ENCODE measurements at places on chromosomes 1 and 21.

GRCh38 chr1:171680339-171680738 lies 27.9 kb upstream of the MYOC start:
- DNase-seq: no peak

DNA sequence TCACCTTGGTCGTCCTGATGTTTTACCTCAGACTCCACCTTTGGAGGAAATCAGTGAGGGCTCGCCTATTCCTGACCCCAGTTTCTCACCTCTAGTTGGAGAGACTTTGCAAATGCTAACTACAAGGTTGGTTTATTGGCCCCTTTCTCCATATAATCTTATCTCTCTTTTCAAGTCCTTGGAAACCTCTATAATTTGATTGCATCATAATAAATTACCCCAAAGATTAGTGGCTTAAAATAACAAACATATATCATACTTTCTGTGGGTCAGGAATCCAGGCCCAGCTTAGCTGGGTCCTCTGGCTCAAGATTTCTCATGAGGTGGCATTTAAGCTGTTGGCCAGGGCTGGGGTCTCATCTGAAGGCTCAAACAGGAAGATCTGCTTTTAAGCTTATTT lies 12.1 kb upstream of the PSMD4 start:
- DNase-seq: no peak

DNA sequence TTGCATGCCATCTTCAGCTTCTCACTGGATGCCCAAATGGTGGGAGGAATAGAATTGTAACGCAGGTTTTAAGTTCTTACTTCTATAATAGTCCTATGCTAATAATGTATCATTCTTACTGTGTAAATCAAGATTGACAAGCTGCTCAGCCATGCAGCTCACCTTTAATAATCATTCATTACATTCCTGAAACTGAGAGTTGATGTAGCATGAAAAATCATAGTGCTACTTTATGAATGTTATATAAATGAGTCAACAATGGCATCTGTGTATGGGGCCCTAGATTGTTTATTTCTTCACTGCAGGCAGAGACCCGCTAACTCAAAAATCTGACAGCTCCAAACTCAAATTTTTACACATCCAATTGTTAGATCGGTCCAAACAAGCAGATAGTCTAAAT lies 34.4 kb downstream of the FH start:
- no peak for DNase-seq

- DNase-seq: no peak
Measured at GRCh38 chr1:201791779-201792173, 37.2 kb upstream of the IPO9 start.

DNA sequence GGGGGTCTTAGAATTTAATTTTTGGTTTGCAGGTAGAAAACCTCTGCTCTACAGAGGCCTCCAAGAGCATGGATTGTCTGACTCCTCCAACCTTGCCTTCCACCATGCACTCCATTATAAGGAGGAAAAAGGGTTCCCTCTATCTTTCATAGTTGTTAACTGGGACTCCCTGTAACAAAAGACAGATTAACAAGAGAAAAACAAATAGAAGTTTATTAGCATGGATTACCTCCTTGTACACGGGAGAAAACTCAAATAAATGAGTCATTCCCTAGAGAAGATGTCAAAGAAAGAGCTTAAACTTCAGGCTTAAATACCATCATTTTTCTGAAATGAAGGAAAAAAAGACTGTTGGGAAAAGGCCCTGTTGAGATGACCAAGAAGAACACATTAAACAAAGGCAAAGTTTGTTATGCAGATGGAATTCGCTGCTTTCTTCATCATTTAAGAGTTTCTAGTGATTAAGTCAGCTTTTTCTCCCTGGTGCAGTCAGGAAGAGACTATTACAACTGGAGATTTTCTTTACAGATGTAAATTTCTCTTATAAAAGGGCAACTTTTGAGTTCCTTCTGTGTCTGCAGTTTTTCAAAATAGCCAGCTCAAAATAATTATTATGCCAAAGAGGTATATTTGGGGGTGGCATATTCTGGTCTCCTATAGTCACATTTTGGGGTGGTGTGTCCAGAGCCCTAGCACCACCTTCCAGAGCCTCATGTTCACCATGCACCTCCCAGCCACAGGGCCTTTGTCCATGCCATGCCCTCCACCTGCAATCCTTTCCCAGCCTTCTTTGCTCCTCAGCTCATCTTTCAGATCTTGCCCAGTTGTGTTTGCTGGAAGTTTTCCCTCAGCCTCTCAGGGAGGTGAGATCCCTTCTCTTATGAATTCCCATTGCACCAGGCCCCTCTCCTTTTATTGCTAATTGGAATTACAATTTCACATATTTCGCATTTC lies 63.1 kb upstream of the KLHDC7A start:
- DNase-seq: no peak

DNA sequence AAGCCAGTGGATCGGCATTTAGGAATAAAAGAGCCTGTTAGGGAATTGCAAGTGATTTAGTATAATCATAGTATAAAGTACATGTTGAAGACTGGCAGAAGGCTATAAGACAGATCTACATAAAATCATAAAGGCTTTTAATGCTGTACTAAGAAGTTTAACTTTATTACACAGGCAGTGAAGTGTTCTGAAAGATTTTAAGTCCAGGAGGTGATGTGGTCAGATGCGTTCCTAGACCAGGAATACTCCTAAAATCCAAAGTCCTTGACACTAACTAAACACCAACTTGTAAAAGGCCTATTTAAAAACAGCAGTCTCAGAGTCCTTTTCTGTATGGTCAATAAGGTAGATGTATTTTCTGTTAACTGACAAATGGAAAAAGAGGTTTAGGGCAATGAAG lies 57.0 kb downstream of the KIFAP3 start:
- DNase-seq: no peak

DNA sequence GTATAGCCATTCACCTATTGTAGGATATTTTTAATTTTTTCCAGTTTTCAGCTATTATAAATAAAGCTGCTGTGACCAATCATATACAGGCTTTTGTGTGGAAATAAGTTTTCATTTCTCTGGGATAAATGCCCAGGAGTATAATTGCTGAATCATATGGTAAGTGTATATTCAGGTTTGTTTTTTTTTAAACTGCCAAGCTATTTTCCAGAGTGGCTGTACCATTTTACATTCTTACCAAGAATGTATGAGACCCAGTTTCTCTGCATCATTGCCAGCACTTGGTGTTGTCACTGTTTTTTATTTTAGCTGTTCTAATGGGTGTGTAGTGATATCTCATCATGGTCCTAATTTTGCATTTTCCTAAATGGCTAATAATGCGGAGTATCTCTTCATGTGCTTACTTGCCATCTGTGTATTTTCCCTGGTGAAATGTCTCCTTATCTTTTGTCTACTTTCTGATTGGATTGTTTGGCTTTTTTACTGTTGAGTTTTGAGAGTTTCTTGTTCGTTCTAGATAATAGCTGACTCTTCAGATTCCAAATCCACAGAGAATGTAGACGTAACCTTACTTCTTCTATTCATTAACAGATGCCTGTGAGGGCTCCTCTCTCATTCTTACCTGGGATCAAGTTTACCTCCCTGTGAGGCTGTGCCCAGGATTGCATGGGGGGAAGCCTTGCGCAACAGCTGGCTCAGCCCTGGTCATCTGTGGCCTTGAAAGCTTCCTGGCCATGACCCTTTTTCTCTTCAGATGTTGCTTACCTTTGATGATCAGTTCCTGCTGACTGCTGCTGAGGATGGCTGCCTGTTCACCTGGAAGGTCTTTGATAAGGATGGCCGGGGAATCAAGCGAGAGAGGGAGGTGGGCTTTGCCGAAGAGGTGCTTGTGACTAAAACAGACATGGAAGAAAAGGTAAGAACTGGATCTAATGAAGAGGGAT lies 42.6 kb downstream of the CFAP57 start:
- DNase-seq: no peak

GRCh38 chr21:25107708-25108107 lies 499.6 kb downstream of the MRPL39 start:
- no peak for DNase-seq

DNA sequence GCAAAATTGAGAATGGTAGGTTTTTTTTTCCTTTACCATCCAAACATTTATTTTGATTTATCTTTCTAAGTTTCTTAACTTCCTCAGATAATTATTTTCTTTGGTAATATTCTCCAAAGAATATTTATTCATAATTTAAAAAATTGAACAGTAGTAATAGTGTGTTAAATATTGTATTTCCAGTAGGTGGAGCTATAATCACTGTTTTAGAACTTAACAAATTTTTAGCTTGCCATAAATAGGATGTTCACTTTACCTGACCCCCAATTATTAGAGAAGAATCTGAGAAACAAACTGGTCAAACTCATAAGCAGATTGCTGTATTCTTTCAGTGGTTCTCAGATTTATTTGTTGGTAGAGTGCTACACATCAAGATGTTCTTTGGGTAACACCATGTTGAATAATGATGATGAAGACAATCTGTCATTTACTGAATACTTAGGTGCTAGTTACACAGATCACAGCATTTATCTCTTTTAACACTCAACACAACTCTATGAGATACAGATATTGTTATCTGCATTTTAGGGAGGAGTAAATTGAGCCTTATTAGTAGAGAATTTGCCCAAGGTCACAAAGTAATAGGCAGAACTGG lies 82.4 kb upstream of the GPR88 start:
- no peak for DNase-seq

- DNase-seq: no peak
Measured at GRCh38 chr1:176770066-176770465, 307.1 kb downstream of the PAPPA2 start.

GRCh38 chr1:115669886-115670285 lies 28.1 kb downstream of the VANGL1 start:
- no peak for DNase-seq

- no peak for DNase-seq
Measured at GRCh38 chr1:186730951-186731729, 50.9 kb upstream of the PTGS2 start.

DNA sequence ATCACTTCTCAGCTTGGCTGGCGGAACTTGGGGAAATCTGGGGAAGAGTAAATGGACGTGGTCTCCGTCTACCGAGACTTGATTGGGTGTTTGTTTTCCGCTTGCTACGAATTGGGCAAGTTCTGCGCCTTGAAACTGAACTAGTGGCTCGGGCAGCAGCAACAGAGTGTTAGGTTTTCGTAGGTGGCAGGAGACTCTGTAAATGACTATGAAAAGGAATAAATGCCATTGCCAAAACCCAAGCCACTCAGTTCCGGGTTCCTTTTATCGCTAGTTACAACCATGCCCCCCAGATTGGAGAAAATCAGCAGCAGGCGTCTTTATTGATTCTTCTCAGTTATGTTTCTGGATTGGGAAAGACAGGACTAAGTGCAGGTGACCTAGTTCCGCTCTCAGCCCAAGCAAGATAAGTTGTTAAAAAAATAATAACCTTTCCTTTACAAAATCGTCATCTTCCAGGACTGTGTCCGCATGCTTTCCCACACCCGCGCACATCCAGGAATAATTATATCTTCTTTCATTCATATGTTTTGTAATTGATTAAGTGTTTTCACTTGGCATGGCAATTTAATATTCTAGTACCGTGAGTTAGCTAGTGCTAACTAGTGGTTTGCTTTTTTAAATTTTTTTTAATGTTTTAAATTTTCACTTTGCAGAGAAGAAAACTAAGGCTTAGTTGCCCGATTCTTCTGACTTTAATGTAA lies 3.4 kb downstream of the LHX9 start:
- DNase-seq: no peak

- no peak for DNase-seq
Measured at GRCh38 chr21:28154121-28154520, 838.6 kb downstream of the LTN1 start.

DNA sequence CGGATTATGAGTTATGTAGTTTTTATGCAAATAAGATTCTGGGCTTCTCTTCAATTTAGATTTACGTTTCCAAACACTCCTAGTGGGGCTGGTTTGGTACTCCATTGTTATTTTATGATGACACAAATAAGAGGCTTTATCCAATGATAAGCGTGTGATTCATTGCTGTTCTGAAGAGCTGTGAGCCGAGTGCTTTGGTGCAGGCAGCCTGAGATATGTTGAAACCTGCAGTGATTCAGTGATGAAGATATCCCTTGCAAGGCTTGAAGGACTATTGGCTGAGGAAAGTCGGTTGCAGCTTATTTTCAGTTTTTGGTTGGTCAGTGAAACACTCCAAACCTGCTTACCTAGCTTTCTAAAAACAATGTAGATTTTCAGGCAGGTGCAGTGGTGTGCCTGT lies 112.2 kb downstream of the RYR2 start:
- DNase-seq: no peak

- DNase-seq: no peak
Measured at GRCh38 chr1:60390593-60391282, 317.2 kb upstream of the C1orf87 start.

- DNase-seq: no peak
Measured at GRCh38 chr1:115228191-115228590, 109.9 kb downstream of the NGF start.

DNA sequence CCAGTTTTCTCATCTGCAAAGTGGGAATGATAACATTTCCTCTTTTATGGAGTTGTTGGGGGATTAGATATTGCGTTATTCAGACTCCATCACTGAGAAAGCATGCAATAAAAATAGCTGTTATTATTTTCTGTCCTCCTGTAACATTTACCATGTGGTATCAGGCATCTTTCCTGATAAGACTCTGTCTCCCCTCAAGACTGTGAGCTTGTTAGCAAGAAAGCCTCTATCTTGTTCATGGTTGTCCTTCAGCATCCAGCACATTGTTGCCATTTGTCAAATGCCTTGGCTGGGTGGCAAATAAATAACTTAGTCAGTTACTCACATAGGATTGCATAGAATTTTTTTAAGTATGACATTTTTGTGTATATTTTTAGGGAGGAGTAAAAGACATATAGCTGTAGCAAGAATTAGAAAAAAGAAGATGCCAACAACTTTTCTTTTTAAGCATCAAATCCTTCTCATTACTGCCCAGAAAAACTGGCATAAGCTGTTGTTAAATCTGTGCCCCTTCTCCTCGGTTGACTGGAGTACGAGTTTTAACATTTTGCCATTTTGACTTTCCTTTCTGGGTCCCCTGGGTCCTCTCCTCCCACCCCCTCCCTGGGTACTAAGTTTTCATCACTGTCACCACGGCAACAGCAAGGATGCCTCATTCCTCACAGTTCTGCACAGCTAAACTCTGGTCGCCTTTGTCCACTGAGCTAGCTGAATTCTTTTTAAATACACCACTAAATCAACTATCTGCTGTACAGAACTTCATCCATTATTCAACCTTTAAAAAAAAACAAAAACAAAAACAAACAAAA lies 1.0 kb upstream of the JAM2 start:
- DNase-seq: no peak

- DNase-seq: no peak
Measured at GRCh38 chr1:204858363-204858821, 12.3 kb upstream of the NFASC start.

DNA sequence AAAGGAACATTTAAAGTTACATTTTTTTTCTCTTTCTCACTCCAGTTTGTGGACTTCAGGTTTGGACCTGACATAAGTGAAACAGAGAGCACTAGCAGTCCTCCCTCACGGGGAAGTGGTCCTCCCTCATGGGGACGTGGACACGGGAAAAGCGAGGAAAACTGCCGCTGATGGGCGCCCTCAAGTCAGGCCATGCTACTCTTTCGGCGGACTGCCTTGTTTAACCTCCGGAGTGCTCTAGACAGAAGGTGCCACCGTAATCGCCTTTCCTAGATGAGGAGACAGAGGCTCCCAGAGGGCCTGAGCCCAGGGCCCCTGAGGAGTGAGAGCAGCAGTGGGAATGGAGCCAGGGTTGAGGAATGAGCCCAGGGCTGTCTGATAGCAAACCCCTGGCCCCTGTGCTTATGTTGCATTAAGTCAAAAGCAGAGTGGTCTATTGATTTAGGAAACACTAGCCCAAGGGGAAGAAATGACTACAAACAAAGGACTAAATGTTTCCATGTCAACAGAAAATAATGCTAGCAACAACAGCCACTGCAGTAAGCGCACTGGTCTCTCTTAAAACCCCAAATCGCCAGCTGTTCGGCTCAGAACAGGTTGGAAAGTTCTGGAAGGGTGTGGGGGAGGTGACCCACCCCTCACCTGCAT lies 84.1 kb downstream of the DMRTB1 start:
- DNase-seq: no peak
